Coronary artery (tissue), 2 donors: ENCODE measurements at places on chromosomes 12 and 14.

DNA sequence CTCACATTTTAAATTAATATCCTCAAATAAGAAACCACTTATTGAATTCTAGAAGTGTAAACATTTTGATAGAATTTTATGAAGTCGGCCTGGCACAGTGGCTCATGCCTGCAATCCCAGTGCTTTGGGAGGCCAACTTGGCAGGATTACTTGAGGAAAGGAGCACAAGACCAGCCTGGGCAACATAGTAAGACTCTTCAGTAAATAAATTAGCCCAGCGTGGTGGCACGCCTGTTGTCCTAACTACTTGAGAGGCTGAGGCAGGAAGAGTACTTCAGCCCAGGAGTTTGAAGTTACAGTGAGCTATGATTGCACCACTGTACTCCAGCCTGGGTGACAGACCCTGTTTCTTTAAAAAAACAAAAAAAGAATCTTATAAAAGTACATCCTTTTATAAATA, 8.9 kb upstream of the ZNF410 start:
- no peak for DNase-seq

- DNase-seq, result no peak
Measured at GRCh38 chr12:124829708-124830304, 33.9 kb downstream of the SCARB1 start.

GRCh38 chr14:31269634-31270195, 62.1 kb upstream of the HECTD1 start:
- no peak for DNase-seq

- DNase-seq, result peak; percentile 87
Measured at GRCh38 chr12:52372216-52373154, 5.2 kb upstream of the KRT85 start.

- no peak for DNase-seq
Measured at GRCh38 chr12:98149270-98149669, 366.1 kb upstream of the TMPO start.

DNA sequence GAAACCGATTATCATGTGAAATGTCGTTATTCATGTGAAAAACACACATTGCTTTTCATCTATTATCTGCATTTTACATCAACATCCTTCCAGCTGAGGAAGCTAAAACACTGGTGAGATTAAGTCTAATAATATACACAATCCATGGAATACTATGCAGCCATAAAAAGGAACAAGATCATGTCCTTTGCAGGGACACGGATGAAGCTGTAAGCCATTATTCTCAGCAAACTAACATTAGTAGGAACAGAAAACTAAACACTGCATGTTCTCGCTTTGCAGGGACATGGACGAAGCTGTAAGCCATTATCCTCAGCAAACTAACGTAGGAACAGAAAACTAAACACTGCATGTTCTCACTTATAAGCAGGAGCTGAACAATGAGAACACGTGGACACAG, 18.3 kb downstream of the KICS2 start:
- no peak for DNase-seq

- no peak for DNase-seq
Measured at GRCh38 chr12:57781244-57781643, 1.3 kb upstream of the TSFM start.

DNA sequence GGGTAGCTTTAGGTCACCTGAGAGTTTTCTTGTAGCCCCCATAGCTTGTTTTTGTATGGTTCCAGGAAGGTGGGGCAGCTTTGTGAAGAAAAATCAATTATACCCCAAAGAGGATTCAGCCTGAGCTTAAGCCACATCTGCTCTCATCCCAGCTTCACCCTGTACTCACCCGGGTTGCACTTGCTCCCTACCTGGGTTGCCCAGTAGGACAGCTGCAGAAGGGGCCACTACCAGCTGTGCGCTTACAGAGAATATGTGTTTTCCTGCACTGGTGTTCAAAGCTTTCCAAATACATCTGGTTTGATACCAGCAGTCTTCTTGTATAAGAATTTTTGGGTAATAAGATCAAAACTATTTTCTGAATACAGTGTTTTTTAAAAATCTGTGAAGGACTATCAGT, 3.0 kb upstream of the SLC38A1 start:
- DNase-seq, result no peak

- no peak for DNase-seq
Measured at GRCh38 chr14:87745507-87746118, 247.4 kb downstream of the GALC start.

- no peak for DNase-seq
Measured at GRCh38 chr14:69270795-69271708, 11.1 kb downstream of the GALNT16 start.

GRCh38 chr12:3432176-3432742, 58.7 kb upstream of the PRMT8 start:
- peak; percentile 28 for DNase-seq

GRCh38 chr14:88829188-88829587, 4.7 kb downstream of the TTC8 start:
- DNase-seq, result no peak

GRCh38 chr12:9323144-9323681, 115.0 kb upstream of the PZP start:
- DNase-seq, result no peak

DNA sequence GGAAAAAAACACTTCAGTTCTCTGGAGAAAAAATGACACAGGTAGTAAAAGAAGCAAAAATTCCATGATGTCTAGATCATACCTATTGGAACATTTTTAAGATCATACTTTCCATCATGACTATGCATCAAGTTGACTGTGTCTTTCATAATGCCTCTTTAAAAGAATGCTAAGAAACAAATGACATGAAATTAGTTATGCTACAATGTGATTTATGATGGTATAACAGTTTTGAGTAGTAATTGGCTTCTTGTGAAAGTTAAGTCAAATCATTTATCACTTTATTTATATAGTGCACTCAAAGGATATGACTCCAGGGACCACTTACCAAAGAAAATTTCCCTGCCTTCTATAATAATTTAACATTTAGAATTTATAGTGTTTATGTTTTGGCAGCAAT, 28.5 kb downstream of the RASSF9 start:
- no peak for DNase-seq

DNA sequence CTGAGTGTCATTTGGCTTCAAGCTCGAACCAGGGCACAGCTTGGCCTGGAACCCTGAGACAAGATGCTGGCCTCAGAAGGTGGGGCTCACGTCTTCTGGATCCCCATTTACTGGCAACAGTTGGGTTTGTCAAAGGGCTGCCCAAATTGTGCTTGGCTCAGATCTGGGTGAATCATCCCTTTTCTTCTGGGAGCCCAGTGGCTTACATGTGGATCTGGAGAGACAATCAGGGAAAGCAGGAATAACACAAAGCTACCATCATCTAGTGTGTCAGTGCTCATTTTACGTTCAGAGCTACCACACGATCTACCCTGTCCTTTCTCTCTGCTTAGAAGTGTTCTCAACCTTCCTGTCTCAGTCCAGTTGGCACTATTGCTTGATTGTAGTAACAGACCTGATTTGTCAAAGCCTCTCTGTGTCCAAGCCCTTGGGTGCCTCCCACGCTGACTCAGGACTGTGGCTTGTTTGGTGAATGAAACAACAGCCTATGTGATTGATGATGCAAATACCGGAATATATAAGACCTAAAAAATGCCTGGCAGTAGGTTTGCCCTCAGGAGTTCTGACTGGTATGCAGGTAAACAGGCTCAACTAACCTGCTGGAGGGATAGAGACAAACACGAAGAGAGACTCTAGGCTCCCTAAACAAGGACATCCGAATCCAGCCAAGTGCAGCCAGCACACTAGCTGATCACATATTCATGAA, 974.3 kb downstream of the VRK1 start:
- no peak for DNase-seq

DNA sequence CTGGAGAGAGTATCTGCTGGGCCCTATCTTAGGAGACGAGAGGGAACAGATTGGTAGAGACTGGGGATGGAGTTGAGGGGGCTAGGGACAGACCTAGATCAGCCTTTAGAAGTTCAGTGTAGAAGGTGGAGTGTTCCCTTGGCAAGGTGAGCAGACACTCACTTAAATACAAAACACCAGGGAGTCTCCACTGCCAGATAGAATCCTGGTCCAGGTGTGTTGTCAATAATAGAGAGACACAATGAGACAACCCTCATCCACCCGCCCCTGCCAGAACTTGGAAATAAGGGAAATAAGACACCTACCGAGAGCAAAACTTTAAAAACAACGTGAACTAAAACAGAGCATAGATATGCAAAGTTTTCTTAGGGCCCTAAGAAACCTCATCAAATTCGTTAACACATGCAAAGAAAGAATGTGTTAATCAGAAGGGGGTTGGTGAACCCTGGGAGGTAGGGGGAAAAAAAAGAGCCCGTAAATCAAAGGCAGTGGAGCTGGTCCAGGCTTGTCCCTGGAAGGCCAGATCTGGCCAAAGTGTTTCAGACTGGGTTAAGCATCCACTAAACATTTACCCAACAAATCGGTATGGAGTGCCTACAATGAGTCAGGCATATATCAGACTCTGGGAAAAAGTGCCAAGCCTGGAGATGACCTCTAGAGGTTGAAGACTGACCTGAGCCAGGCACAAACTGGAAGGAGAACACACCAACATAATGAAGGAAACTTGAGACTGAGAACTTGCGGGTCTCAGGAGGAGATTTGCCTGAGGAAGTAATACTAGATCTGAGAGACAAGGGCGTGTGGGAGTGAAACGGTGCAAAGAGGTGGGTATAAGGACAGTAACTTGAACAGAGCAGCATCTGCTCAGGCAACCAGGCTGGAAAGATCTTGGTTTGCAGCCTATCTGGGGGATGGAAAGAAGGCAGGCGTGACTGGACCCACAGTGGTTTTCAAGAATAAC, 37.0 kb upstream of the OTX2 start:
- no peak for DNase-seq

- no peak for DNase-seq
Measured at GRCh38 chr12:5318874-5319273, 113.0 kb upstream of the NTF3 start.

DNA sequence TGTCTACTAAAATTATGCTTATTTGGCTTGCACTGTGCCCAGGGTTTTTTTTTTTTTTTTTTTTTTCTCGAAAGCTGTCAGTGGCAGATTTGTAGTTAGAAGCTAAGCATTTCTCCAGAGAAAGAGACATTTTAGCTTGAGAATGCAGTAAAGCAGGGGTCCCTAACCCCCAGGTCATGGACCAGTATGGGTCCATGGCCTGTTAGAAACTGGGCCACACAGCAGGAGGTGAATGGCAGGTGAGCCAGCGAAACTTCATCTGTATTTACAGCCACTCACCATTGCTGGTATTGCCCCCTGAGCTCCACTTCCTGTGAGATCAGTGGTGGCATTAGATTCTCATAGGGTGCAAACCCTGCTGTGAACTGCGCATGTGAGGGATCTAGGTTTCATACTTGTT, 73.7 kb downstream of the TMTC2 start:
- DNase-seq, result no peak

- no peak for DNase-seq
Measured at GRCh38 chr12:116689521-116689920, 48.3 kb downstream of the SPRING1 start.

GRCh38 chr12:13198876-13199275, 2.4 kb downstream of the EMP1 start:
- no peak for DNase-seq

GRCh38 chr12:16189849-16190248, 87.6 kb downstream of the SLC15A5 start:
- DNase-seq, result no peak

DNA sequence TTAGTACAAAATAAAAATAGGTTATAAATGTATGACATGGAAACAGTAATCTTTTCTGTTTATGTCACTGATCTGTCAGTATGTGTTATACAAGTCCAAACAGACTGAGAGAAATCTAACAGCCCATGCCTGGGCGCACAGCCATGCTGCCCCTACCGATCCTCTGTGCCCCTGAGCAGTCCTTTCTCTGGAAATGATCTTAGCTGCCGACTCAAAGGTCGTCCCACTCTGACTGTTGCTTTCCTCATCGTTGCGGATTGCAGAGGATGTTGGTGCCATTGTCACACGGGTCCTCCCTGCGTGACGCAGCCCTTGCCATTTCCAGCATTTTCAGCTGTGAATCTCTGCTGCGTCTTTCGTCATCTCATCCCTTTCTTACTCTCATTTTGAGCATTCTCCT, 82.9 kb upstream of the DYNC1H1 start:
- no peak for DNase-seq

GRCh38 chr14:21527318-21527679, 1.2 kb upstream of the SALL2 start:
- no peak for DNase-seq

- DNase-seq, result no peak
Measured at GRCh38 chr12:7102582-7102981, 6.4 kb downstream of the C1RL start.

- DNase-seq, result no peak
Measured at GRCh38 chr12:48005001-48005749, 899 bp upstream of the COL2A1 start.

DNA sequence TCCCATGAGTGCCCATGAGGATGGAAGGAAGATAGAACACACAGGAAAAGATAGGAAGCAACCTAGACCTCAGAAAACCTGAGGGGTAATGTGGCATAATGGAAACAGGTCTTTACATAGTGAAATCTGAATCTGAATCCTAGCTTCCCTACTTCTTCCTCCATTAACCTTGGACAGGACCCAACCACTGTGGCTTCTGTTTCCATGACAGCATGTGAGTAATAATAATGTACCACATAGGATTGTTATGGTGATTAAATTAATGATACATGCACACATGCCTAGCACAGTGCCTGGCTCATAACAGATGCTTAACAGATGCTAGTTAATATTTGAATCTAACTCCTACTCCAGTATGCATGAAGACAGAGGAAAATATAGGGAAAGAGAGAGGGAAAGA, 11.2 kb downstream of the TTC9 start:
- no peak for DNase-seq

DNA sequence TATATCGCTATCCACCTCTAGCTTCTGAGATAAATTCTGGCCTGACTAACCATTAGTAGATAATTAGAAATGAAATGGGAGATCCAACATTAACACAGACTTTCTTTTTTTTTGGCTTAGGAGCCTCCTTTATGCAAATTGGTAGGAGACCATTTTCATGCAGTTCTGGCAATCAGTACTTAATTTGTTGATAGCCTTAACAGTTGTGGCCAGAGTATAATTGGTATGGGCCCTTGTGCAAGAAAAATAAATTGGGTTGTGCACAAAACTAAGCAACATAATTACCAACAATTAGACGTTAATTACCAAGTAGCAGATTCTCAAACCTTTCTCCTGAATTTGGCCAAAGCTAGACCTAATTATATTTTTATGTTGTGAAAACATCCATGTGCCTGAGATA, 111.0 kb downstream of the MGAT4C start:
- no peak for DNase-seq
